ENCODE measurements at places on chromosomes 7 and 10.

DNA sequence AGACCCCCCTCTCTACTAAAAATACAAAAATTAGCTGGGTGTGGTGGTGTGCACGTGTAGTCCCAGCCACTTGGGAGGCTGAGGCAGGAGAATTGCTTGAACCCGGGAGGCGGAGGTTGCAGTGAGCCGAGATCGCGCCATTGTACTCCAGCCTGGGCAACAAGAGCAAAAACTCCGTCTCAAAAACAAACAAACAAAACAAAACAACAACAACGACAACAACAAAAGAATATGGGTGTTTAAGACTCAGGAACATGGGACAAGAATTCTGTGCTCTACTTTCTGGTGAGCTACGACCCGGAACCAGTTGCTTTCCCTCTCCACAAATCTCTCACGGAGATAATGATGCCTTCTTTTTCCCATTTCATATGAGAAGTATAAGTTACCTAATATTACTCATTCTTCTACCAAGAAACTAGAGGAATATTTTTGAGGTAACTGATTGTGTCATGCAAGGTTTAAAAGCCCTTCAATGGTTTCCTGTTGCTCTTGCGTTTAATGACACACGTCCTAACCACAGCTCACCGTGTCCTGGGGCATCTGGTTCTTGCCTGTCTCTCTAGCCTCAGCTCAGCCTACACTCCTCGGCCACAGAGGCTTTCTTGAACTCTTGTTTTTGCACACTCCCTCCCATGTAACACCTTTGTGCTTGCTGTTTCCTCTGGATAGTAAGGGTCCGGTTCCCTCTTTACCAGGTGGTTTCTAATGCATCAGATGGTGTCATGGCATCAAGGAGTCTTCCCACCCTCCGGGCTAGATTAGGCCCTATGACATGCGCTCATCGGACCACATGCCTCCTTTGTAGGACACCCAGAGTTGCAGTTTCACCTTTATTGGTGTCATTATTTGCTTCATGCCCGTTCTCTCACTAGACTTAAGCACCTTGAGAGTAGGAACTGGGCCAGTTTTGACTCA, 67.5 kb downstream of the PFKFB3 start:
- peak; percentile 75 for DNase-seq

DNA sequence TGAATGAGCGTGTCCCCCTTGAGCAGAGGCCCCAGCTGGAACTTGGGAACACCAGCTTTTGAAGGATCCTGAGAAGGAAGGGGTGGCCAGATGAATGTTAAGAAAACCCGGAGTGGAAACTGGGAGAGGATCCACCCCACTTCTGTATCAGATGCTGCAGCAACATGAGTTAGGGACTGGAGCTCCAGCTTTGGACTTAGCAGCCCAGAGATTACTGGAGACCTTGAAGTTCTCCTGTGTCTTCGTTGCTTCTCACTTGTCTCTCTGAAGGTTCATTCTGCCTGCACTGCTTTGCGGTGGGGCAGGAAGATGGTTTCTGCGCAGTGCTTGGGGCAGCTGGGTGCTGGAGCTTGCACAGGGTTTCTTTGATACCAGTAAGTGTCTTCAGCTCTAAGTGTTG, 9.3 kb downstream of the TMEM248 start:
- DNase-seq, result no peak

GRCh38 chr10:118763202-118763988, 8.6 kb upstream of the CACUL1 start:
- DNase-seq, result no peak

- DNase-seq, result no peak
Observed at GRCh38 chr7:138025215-138026186, 23.6 kb upstream of the CREB3L2 start.

DNA sequence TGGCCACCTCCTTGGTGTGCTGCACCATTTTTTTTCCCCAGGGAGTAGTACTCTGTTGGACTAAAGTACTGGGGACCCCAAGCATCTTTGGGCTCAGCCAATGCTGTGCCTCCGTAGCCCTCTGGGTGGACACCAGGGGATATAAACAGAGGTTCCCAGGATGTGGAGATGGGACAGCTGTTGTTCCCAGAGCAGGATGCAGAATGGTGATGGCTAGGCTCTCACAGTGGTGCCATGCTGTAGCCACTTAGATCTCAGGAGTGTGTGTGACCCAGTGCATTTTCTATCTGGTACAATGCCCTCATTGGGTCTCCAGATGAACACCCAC, 50.9 kb upstream of the SCIN start:
- no peak for DNase-seq

DNA sequence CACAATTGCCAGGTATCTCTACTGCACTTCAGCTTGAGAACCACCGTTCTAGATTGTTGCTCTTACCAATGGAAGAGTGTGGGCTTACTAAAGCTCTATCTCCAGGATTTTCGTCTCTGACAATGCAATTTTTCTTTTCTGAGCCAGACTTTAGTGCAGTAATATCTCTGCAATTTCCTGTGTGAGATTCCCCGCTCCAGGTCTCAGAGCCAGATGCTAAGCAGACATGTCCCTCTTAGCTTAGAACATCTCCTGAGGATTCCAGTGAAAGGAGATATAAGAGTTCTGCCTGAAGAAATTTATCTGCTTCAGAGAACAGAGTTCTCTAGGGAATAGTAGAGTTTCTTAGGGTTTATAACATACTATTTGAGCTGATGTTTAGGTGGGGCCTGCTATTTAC, 82.0 kb downstream of the SND1 start:
- DNase-seq, result no peak
